HT-29 (cell line): ENCODE measurements at places on chromosomes 1 and 21. TPM values are rescaled to one million over a fixed set of nuclear protein-coding genes. Genes with fewer than 3 reads are reported as not detected.

DNA sequence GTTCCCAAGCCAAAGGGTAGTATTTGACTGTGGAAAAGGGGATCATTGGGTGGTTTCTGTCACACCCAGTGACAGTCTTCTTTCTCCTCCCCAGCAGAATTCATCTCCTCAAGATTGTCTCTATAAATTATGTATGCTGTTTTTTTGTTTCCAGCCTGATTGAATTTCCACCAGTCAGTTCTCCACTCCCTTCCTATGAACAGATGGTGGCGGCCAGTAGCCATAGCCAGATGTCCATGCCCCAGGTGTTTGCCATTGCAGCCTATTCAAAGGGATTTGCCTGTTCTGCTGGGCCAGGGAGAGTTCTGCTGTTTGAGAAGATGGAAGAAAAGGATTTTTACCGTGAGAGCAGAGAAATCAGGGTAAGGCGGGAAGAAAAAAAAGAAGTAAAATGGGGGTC is 12.9 kb downstream of the CFAP57 start:
- DNase-seq: no peak

- DNase-seq: no peak
Measured at GRCh38 chr1:82034812-82035211, 234.1 kb downstream of the ADGRL2 start.

DNA sequence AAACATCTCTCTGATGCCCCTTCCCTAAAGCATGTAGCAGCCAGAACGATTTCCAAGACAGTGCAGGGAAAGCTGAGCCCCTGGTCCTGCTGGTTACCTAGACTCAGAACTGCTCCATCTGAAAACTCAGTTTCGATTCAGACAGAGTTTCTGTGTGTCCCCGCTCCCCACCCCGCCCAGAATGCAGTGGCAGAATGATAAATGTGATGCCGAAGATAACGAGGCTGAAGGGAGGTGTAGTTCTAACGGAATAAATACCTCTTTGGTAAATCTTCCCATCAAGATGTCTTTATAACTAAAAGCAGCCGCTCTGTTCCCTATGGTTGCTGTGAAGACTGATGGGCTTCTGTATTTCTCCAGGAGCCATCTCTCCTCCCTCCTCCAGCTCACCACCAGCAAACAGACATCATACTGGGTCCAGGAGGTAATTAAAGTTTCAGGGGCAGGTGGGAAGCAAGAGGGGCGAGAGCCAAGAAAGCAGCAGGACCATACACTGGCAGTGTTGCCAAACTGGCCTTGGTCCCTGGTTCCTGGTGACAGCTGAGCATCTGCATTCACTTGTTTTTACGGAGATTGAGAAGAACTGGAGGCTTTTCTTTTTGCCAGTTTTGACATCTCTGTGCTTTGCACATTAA is 76.9 kb downstream of the DDX20 start:
- no peak for DNase-seq

DNA sequence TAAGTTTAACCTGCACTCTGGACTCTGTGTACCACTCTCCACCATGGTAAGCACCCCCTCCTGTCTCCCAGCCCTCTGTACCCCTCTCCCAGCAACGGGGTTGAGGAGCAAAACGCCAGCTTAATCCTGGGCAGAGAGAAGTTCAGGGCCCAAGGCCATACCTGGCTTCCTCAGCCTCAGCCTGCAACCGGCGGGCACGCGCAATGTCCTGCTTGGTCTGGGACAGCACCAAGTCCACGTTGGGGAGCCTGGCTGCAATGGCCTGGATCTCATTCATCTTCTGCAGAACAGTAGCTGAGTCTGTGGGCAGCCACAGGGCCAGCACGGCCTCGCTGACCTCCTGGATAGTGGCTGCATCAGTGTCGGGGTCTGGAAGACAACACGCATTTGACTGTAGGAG is 33.9 kb downstream of the LAMB3 start:
- no peak for DNase-seq

COL24A1 gene
- total RNA-seq: not detected in 2 replicates
